ENCODE measurements at places on chromosomes 16 and 17. TPM values are rescaled to one million over a fixed set of nuclear protein-coding genes. Genes with fewer than 3 reads are reported as not detected.

Gene SCGB1C2
- total RNA-seq = not detected

Gene HBM
- not detected for total RNA-seq

DNA sequence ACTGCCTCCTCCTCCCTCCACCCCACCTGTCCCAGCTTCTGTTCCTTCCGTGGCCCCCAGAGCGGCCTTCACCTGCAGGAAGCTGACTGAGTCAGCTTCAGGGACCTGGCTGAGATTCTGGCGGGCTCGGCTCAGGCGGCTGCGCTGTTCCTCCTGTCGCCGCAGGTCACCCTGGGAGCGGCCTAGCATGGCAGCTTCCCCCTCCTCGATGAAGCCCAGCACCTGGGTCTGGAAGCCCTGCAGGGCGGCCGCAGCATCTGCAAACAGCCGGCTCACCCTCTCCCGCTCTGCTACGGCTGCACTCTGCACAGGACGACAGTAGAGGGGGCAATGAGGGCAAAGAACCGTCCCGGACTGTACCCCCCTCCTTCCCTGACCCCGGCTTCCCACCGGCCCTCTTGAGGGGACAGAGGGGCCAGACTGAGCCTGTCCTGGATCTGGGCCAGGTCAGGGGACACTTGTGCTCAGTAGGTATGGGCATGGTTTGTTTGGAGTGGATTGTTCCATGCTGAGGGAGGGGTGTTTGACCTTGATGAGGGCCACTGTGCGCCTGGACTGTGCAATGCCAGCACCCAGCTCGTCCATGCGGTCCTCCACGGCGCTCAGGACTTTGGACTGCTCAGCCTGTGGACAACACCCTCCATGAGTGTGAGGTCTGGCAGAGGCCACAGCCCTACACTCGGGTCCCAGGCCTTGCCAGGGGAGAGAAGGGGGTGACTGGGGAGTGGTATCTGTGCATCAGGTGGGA is 2.0 kb downstream of the TRIM47 start:
- DNase-seq = peak; percentile 89

DNA sequence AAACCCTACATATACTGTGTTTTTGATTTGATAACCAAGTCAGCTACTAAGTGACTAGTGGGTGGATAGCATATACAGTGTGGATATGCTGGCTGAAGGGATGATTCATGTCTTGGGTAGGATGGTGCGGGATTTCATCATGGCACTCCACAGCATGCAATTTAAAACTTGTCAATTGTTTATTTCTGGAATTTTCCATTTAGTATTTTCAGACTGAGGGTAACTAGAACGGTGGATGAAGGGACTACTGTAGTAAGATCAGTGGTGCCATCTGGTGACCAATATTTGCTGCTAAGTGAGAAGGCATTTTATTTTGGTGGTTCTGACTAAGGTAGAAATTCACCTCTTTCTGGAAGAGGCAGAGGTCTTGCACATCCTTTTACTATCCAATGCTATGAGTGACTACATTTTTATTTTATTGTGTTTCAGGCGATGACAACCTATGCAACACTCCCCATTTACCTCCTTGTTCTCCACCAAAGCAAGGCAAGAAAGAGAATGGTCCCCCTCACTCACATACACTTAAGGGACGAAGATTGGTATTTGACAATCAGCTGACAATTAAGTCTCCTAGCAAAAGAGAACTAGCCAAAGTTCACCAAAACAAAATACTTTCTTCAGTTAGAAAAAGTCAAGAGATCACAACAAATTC is 3.1 kb downstream of the CDC6 start:
- DNase-seq = peak; percentile 87

Gene SEZ6
- not detected for total RNA-seq

Gene CLEC10A
- total RNA-seq = not detected

- no peak for DNase-seq
These were observed 5.6 kb downstream of the RUNDC3A start for GRCh38 chr17:44314031-44314430.

Gene STAT5A
- total RNA-seq = not detected

- no peak for DNase-seq
These were observed 6.0 kb downstream of the CAPNS2 start for GRCh38 chr16:55572439-55572838.

GRCh38 chr16:74852500-74852875 is 77.9 kb upstream of the FA2H start:
- DNase-seq = no peak

GRCh38 chr16:454397-454940 is 29.0 kb downstream of the RAB11FIP3 start:
- DNase-seq = no peak

GRCh38 chr17:573036-573435 is 141.6 kb downstream of the VPS53 start:
- no peak for DNase-seq

Gene TBC1D3D
- not detected for total RNA-seq

Gene CD300LB
- not detected for total RNA-seq

Gene CBFB
- 8.2 TPM for total RNA-seq

- no peak for DNase-seq
These were observed 1.9 kb downstream of the USH1G start for GRCh38 chr17:74921026-74921681.
